Right ventricle myocardium inferior (tissue), 1 donor: ENCODE measurements at places on chromosomes 16 and 17.

- DNase-seq = no peak
Measured at GRCh38 chr17:42566215-42566882, 551 bp upstream of the MLX start.

- DNase-seq = no peak
Measured at GRCh38 chr16:2008631-2009163, 924 bp downstream of the ZNF598 start.

DNA sequence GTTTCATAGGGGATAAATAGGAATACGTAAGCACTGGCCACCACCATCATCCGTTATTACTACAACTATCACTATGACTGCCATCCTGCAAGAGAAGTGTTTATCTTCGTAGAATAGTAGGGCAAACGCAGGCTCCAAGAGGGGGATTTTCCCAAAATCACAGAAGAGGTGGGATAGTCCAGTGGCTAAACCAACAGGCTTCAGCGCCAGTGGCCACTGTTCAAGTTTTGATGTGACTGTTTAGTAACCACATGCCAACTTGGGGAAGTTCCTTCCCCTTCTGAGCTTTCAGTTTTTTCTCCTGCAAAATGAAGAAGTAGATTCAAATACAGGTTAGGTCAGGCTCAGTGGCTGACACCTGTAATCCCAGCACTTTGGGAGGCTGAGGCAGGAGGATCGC, 60.7 kb upstream of the GRIN2A start:
- DNase-seq = no peak

GRCh38 chr17:36936455-36937000, 747 bp upstream of the LHX1 start:
- no peak for DNase-seq

DNA sequence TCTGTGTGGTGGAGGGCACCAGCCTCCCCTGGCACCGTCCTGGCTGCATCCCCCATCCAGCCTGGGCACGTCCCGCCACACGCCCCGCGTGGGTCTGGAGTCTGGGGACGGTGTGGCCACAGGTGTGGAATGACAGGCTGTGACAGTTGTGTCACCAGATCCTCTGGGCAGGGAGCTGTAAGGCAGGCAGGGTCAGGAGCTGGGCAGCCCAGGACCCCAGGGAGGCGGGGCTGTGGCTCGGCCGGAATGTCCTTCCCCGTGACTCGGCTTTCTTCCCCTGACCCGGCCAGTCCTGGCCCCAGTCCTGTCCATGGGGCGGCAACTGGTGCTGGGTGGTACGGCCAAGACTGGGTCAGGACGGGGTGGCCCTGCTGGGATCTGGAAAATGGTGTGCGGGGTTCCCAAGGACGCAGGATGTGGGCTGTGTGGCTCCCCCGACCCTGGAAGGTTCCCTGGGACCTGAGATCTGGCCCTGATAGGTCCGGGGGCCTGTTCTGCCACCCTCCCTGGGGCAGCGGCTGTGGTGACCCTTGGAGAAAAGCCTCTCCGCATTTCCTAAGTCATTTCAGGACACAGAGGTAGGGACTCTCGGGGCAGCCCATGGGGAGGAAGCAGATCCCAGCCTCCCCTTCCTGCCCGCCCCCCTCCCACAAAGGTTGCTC, 3.3 kb upstream of the SLC16A3 start:
- peak; percentile 69 for DNase-seq

- peak; percentile 83 for DNase-seq
Measured at GRCh38 chr16:69286941-69287713, 24.0 kb upstream of the VPS4A start.

- DNase-seq = no peak
Measured at GRCh38 chr16:71672803-71673581, 47.0 kb downstream of the MARVELD3 start.

GRCh38 chr17:73174126-73174525, 9.3 kb downstream of the SSTR2 start:
- DNase-seq = no peak

- DNase-seq = peak; percentile 89
Measured at GRCh38 chr17:27244491-27245223, 49.3 kb upstream of the WSB1 start.

DNA sequence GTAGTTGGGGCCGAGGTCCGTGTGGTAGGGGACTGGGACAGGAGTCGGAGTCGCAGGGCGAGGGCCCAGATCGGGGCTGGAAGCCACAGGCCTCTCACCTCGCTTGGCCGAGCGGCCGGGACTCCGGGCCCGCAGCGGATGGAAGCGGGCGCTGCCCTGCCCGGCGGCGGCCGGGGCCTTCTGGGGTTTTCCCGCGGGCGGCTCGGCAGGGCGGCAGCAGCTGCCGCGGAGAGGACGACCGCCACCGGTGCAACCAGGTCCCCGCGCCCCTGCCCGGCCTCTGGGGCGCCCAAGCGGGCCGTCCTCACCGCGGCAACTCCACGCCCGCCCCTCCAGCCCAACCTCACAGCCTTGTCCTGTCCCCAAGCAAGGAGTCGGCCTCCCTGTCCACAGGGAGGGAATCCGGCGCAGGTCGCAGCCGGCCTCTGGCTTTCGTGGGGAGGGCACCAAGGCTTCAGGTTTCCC, 15.6 kb upstream of the UTP6 start:
- no peak for DNase-seq

- peak; percentile 98 for DNase-seq
Measured at GRCh38 chr17:39402244-39402889, 941 bp upstream of the FBXL20 start.

- DNase-seq = peak; percentile 88
Measured at GRCh38 chr17:76523084-76524037, 14.1 kb downstream of the CYGB start.
